ENCODE measurements at places on chromosomes 13 and 19. TPM values are rescaled to one million over a fixed set of nuclear protein-coding genes. Genes with fewer than 3 reads are reported as not detected.

DNA sequence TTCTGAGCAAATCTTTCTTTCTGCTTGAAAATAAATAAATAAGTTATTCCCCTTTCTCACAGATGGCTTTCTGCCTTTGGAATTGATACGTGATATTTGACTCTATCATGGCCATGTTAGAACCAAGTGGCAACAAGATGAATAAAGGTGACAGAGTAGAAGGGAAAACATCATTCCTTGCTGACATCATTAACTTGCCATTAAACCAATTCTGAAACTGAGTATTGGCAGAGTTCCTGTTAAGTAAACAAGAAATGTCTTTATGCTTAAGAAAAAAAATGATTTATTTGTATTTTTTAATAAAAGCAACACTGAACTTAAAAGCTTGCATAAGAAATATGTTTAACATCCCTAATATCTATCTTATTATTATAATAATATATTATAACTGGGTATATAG, 828.1 kb downstream of the PCDH9 start:
- no peaks in the 10 kb centered on the region for H3K36me3 ChIP-seq
- peaks cover 2% of the 10 kb centered on the region for H3K27me3 ChIP-seq
- no peak overlapping the region for H3K4me3 ChIP-seq
- no peak overlapping the region for H3K27ac ChIP-seq

DNA sequence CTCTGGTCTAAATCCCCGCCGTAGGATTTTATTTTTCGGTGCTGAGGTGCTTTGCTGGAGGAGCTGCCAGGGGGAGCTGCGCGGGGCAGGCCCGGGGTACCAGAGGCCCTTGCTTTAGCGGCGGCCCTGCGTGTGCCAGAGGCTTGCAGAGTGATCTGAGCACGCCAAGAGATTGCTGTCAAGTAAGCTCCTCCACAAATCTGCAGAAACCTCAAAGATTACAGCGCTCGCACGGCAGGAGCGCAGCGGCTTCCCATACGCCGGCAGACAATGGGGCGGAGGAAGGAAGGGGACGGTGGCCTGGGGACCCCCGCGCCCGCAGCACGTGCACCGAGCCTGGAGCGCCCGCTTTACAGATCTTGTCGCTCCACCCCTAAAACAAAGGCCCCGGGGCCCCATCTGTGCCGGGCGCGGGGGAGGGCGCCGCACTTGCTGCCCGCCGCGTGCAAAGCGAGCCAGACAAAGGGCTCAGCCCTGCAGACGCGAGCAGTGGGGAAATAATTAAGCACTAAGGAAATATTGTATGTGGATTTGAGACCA, 9.1 kb upstream of the C19orf12 start:
- peak overlapping the region; percentile 69 for H3K4me3 ChIP-seq
- H3K4me1 ChIP-seq = no peaks in the 10 kb centered on the region
- H3K36me3 ChIP-seq = no peaks in the 10 kb centered on the region
- no peak overlapping the region for H3K27ac ChIP-seq
- peaks cover 17% of the 10 kb centered on the region for H3K27me3 ChIP-seq
- no peak for DNase-seq

GRCh38 chr19:4241824-4242430, 5.0 kb upstream of the YJU2 start:
- no peak overlapping the region for H3K27ac ChIP-seq
- H3K36me3 ChIP-seq = no peaks in the 10 kb centered on the region
- peaks cover 3% of the 10 kb centered on the region for H3K27me3 ChIP-seq
- peaks cover 5% of the 10 kb centered on the region for H3K4me1 ChIP-seq

- peaks cover 3% of the 10 kb centered on the region for H3K27me3 ChIP-seq
- no peak for DNase-seq
- no peak overlapping the region for H3K27ac ChIP-seq
- H3K4me1 ChIP-seq = no peaks in the 10 kb centered on the region
- no peak overlapping the region for H3K4me3 ChIP-seq
Observed at GRCh38 chr13:47299304-47299703, 402.5 kb upstream of the HTR2A start.

DNA sequence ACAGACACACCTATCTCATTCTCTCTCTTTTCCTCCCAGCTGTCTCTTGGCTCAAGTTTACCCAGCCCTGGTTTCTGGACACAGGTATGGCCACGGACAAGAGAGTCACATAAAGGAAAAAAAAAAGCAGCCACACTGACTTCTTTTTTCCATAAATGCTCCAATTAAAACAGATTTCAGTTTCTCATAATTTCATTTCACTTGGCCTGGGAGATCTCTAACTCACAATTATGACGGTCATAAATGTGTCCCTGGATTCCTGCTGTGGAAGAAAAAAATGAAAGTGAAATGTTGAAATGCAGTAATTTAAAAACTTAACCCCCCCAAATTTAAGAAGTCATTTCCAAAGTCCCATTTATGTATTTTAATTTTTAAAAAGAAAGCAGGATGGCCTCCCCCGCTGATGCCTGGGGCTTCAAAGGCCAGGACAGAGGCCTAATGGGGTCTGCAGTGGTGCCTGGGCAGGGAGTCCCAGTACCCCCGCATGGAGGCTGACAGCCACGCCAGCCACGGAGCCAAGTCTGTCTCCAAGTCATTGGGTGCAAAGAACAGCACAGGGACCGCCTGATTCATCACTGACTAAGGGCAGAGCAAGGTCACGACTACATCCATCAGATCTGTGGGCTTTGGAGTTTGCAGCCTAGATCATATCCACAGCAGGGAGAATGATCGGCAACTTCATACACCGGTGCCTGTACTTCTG, 79.7 kb downstream of the TSHZ3 start:
- no peaks in the 10 kb centered on the region for H3K27me3 ChIP-seq
- no peak overlapping the region for H3K4me3 ChIP-seq
- DNase-seq = no peak
- H3K27ac ChIP-seq = no peak overlapping the region
- peaks cover 15% of the 10 kb centered on the region for H3K36me3 ChIP-seq
- no peaks in the 10 kb centered on the region for H3K4me1 ChIP-seq

- H3K27ac ChIP-seq = peak overlapping the region; percentile 53
- no peaks in the 10 kb centered on the region for H3K36me3 ChIP-seq
- DNase-seq = no peak
- H3K27me3 ChIP-seq = peaks cover 2% of the 10 kb centered on the region
- peaks cover 80% of the 10 kb centered on the region for H3K4me1 ChIP-seq
- peak overlapping the region; percentile 77 for H3K4me3 ChIP-seq
Observed at GRCh38 chr13:46641274-46642081, 88.5 kb downstream of the LRCH1 start.

- H3K36me3 ChIP-seq = no peaks in the 10 kb centered on the region
- no peaks in the 10 kb centered on the region for H3K27me3 ChIP-seq
- no peak overlapping the region for H3K4me3 ChIP-seq
Observed at GRCh38 chr13:91270031-91270430, 77.5 kb upstream of the MIR17HG start.

- DNase-seq = no peak
- H3K36me3 ChIP-seq = no peaks in the 10 kb centered on the region
- H3K4me1 ChIP-seq = peaks cover 8% of the 10 kb centered on the region
- no peak overlapping the region for H3K27ac ChIP-seq
Observed at GRCh38 chr19:48591021-48591420, 15.5 kb upstream of the SPACA4 start.

GRCh38 chr13:98781045-98781444, 28.6 kb upstream of the SLC15A1 start:
- DNase-seq = no peak
- no peak overlapping the region for H3K27ac ChIP-seq
- no peaks in the 10 kb centered on the region for H3K36me3 ChIP-seq

- H3K4me3 ChIP-seq = no peak overlapping the region
Observed at GRCh38 chr19:3942790-3943409, 10.0 kb downstream of the NMRK2 start.

DNA sequence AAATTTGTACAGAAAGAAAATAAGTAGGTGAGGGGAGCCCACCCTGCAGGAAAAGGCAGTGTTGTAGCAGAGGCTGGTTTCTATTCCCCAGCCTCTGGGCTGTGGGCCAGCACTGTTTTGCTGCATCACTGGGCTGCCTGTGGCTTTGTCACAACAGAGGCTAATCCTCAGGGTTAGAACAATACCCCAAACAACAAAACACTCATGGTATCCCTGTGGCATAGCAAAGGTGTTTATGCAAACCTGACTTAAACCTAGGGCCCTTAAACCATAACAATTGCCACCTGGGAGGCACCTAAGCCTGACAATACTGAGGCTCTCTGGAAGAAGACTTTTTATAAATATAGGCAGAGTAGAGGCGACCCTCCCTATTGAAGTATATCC, 314.7 kb downstream of the OLFM4 start:
- H3K27me3 ChIP-seq = no peaks in the 10 kb centered on the region
- H3K36me3 ChIP-seq = no peaks in the 10 kb centered on the region
- no peak for DNase-seq
- no peaks in the 10 kb centered on the region for H3K4me1 ChIP-seq
- H3K27ac ChIP-seq = no peak overlapping the region
- no peak overlapping the region for H3K4me3 ChIP-seq

DNA sequence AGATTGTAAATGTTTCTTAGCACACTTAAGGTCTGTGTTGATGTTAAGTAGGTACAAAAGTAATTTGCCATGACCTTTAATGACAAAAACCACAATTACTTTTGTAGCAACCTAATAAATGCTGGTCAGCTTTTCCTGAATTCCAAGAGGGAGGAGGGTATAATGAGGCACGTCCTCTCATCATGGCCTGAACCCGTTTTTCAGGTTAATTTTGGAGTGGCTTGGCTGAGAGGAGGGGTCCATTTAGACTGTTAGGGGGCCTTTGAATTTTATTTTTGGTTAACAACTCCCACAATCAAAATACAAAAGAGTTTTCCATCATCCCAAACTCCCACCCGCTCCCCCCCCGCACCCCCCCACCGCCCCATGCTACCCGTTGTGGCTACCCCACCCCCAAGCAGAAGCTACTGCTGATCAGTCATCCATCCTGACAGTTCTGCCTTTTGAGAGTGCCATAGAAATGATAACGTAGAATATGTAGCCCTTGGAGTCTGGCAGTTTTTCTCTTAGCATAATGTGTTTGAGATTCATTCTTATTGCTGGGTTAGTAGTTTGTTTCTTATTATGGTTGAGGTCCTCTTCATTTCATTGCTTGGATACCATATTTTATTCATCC, 14.4 kb upstream of the PLEKHF1 start:
- no peaks in the 10 kb centered on the region for H3K27me3 ChIP-seq
- peak overlapping the region; percentile 89 for H3K4me3 ChIP-seq
- H3K36me3 ChIP-seq = no peaks in the 10 kb centered on the region
- H3K27ac ChIP-seq = peak overlapping the region; percentile 77
- peaks cover 47% of the 10 kb centered on the region for H3K4me1 ChIP-seq

- H3K27me3 ChIP-seq = peaks cover 31% of the 10 kb centered on the region
- peaks cover 4% of the 10 kb centered on the region for H3K4me1 ChIP-seq
- no peak for DNase-seq
- H3K27ac ChIP-seq = no peak overlapping the region
Observed at GRCh38 chr19:31377736-31378135, 28.5 kb upstream of the TSHZ3 start.

- H3K27me3 ChIP-seq = peaks cover 23% of the 10 kb centered on the region
- H3K27ac ChIP-seq = peak overlapping the region; percentile 98
- peaks cover 60% of the 10 kb centered on the region for H3K4me1 ChIP-seq
Observed at GRCh38 chr19:12937093-12937926, 1.1 kb upstream of the CALR start.

- no peak overlapping the region for H3K27ac ChIP-seq
- H3K27me3 ChIP-seq = no peaks in the 10 kb centered on the region
- no peaks in the 10 kb centered on the region for H3K4me1 ChIP-seq
- DNase-seq = no peak
Observed at GRCh38 chr19:10211061-10211460, 16.3 kb upstream of the DNMT1 start.

GRCh38 chr13:37752146-37752545, 117.4 kb downstream of the TRPC4 start:
- no peaks in the 10 kb centered on the region for H3K36me3 ChIP-seq
- H3K27me3 ChIP-seq = no peaks in the 10 kb centered on the region
- no peaks in the 10 kb centered on the region for H3K4me1 ChIP-seq
- H3K4me3 ChIP-seq = no peak overlapping the region
- no peak for DNase-seq
- H3K27ac ChIP-seq = no peak overlapping the region

DNA sequence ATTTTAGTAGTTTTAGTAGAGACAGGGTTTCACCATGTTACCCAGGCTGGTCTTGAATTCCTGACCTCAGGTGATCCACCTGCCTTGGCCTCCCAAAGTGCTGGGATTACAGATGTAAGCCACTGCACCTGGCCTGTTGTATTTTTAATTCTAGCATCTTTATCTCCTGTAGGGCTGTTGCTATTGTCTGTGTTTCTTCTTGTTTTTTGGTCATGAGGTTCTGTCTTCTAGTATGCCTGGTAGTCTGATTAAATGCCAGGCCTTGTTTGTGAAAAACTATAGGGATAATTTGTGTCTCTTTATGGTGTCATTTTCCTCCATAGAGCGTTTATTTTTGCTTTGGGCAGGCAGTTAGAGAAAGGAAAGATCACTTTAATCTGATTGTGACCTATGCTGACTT, 3.1 kb downstream of the ARHGEF18 start:
- peaks cover 4% of the 10 kb centered on the region for H3K27me3 ChIP-seq
- no peak for DNase-seq

GRCh38 chr13:99356262-99357091, 49.3 kb upstream of the GPR183 start:
- peak overlapping the region; percentile 68 for H3K4me3 ChIP-seq
- DNase-seq = peak; percentile 87
- peaks cover 91% of the 10 kb centered on the region for H3K4me1 ChIP-seq

The CEACAM21 gene
- polyA plus RNA-seq = 16.0 TPM

The ICAM1 gene
- polyA plus RNA-seq = 18.0 TPM

The NLRP5 gene
- polyA plus RNA-seq = not detected

The ZNF177 gene
- polyA plus RNA-seq = not detected

The ANKRD24 gene
- polyA plus RNA-seq = 0.24 TPM

The ACTMAP gene
- not detected for polyA plus RNA-seq

The NAPSA gene
- not detected for polyA plus RNA-seq

The ZNF575 gene
- 1.1 TPM for polyA plus RNA-seq

The CYP2F1 gene
- not detected for polyA plus RNA-seq

The MYPOP gene
- 0.13 TPM for polyA plus RNA-seq

The WDR87 gene
- not detected for polyA plus RNA-seq

The LILRB5 gene
- not detected for polyA plus RNA-seq
